D721Med (cell line): ENCODE measurements at places on chromosomes 1 and 21.

DNA sequence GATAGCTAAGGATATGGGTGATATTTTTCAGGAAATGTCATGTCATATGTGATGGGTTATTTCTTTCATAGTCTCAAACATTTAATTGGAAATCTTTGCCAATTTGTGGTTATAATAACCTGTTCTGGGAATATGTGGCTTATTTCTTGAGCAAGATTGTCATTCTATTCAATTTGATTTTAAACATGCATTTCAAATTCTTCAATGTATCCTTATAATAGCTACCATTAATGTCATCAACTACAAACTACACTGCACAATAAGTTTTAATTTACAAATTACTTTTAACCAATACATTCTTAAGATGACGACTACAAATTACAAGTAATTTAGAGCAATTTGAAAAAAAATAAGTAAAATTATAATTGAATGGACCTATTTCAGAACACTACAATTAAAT, 164.9 kb downstream of the BRINP3 start:
- no peak for DNase-seq

DNA sequence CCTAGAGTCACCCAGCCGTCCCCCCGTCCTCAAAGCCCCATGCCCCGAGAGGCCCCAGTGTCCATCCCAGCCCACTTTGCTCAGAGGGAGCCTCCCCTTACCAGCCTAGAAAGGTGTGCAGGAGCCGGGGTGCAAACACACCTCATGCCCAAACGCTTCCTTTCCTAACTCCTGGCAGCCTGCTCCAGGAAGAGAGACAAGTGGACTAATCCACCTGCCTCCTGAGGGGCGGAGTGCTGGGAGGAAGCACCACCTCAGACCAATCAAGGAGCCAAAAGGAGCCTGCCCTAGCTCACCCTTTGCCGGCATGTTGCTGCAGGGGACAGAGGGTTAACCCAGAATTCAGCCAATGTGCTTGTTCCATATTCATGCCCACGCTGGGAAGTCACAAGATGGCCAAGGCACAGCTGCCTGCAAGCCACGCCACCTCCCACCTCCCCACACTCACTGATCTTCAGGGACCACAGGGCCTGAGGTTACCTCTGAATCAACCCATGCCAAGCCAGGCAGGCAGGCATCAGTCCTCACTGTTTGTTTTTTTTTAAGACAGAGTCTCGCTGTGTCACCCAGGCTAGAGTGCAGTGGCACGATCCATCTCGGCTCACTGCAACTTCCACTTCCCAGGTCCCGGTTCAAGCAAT, 27.8 kb downstream of the PLEKHA6 start:
- DNase-seq, result no peak

GRCh38 chr21:15221799-15222386, 157.1 kb upstream of the NRIP1 start:
- no peak for DNase-seq

DNA sequence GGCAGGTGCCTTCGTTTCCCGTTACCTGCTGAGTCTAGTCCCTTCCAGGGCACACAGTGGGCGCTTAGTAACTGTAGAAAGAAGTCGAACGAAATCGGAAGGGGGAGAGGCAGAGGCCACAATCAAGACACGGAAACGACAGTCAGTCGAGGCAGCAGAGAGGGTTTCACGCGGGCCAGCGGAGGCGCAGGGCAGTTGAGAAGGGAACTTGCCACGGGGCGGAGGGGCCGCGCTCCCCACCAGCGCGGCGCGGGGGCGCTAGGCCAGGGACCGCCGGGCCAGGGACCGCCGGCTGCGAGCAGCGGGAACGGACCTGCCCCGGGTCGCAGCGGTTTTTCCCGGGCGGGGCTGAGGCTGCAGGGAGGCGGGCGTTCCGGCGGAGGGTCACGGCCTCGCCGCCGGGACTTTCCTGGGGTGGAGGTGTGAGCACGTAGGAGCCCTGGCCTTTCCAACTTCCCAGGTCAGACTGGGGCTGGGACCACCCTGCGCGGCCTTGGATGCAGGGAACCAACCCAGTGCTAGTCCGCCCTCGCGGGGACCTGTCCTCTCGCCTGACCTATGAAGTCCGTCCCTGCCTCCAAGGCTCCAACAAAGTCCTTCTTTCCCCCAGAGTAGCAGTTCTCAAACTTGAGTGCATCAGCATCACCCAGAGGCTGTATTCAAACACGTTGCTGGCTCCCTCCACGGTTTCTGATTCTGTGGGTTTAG, 150.1 kb upstream of the FGGY start:
- DNase-seq, result no peak

GRCh38 chr1:21550866-21551475, 41.7 kb downstream of the ALPL start:
- no peak for DNase-seq

- no peak for DNase-seq
Observed at GRCh38 chr1:206142011-206142410, 24.8 kb upstream of the AVPR1B start.

GRCh38 chr1:89615676-89616598, 17.0 kb upstream of the LRRC8C start:
- no peak for DNase-seq

DNA sequence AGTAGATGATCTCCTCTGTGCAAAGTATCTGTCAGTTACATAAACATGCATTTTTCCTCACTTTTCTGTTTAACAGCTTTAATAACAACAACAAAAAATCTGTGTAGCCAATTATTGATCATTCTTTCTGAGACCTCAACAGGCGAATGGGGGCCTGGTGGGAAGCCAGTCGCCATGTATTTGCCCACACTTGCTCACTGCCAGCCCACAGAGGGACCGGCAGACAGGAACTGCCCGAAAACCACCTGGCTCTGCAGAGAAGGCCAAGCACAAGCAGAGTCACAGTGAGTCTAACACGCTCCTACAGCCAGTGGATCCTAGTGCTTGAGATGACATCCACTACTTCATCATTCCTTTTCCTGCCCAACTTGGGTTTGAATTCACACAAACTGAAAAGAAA, 56.1 kb downstream of the NPHP4 start:
- DNase-seq, result no peak

DNA sequence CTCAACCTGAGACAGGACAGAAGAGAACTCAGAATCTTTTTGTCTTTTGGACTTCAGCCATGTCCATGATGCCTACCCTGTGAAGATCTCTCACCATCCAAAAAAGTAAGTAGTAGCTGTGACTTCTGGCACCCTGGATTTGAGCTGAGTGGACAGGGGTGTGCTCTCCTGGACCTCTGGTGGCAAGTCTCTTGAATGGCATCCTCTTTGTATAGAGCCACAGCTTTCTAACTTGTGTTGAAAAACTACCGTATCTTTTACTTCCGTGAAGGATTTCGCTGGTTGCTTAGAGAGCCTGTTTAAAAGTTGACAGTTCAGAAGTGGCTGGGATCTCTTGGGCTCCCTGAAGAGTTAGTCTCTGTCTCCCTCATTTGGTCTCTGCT, 1.8 kb downstream of the MFN2 start:
- DNase-seq, result no peak

DNA sequence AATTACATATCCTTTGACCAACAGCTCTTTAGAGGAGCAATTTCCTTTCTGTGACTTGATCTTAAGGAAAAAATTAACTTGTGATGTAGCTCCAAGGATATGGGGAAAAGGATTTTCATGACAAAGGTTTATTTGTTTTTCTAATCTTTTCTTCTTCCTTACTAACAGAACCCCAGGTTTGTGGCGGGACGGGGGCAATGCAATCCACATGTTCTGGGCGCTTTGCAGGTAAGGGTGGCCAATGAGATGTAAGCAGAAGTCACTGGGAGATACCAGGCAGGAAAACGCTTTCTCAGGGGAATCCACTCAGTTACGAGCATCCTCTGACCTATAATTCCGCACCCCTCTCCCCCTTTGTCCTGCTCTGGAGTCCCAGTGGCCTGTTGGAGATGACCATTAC, 122.0 kb downstream of the MRPS6 start:
- no peak for DNase-seq

GRCh38 chr1:210883821-210884220, 250.1 kb downstream of the KCNH1 start:
- DNase-seq, result no peak

GRCh38 chr21:41957991-41958766, 4.4 kb upstream of the C2CD2 start:
- no peak for DNase-seq

DNA sequence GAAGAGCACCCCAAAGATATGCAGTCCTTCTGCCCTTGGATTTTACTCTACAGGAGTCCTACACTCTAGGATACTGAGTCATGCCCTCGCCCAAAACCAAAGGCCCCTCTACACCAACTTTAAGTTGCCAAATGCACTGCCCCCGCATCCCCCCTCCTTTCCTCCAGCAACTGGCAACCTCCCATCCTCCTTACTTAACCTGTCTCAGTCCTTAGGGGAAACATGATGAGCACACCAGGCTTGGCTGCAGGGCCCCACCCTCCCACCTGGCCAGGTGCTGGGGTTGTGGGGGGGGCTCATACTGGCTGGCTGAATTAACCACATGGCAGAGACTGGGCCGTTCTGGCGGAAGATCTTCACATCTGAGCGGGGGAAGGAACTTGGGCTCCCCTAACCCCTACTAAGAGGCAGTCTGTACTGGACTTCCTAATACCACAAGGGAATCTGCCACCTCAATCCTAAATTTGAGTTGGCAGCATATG, 1.2 kb downstream of the HDGF start:
- DNase-seq, result peak; percentile 5

DNA sequence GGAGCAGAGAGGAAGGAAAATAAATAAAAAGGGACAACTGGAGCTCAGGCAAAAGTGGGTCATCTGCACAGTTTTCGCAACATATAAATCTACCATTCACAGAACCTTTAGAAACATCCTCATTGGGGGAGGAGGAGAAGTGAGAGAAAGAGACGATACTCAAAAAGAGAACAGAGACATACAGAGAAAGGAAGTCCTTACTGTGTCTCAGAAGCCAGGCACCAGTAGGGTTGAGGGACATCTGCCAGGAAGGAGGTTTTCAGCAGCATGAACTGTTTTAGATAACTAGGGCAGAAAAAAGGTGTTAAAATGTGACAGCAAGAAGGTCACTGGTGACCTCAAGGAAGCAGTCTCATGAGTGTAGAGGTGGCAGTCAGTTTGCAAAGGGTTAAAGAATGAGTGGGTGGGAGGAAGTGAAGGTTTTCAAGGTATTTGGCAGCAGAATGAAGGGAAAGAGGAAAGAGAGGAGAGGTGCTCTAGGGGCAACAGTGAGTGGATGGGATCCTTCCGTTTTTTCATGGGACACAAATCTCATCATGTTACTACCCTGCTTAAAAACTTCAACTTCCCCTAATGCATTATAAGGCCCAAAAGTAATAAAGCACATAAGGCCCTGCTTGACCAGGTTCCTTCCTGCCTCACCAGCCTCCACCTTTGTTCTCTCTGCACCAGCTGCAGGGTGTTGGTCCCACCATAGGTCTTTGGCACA, 9.5 kb downstream of the JAK1 start:
- DNase-seq, result no peak

DNA sequence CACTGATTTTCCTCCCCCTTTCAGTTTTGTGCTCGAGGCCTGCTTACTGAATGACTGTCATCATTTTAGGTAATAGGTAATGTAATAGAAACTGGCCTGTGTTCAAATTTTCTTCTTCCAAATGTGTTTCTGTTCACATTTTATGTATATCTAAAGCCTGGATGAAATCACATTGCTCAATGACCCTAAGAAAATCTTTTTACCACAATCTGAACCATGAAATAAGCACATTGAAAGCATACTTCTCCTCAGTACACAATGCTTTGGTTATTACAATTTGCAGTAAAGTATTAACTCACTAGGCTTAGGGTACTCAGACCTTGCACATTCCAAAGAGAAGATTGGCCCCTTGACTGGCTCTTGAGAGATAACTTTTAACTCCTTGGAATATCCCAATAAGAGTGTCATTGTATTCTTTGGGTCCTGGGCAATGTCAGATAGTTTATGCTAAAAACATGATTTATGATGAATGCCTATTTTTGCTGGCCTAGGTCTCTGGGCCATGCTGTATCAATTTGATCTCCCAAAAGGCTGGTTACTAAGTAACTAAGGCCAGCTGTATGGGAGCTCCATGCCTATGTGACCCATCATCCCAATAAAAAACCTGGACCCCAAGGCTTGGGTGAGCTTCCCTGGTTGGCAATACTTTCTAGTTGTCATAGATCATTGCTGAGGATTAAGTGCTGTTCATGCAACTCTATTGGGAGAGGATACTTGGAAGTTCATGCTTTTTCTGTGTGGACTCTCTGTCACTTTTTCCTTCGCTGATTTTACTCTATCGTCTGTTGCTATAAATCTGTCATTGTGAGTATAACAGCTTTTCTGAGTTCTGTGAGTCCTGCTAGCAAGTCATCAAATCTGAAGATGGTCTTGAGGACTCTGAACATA, 293.9 kb downstream of the GRIK1 start:
- DNase-seq, result no peak

DNA sequence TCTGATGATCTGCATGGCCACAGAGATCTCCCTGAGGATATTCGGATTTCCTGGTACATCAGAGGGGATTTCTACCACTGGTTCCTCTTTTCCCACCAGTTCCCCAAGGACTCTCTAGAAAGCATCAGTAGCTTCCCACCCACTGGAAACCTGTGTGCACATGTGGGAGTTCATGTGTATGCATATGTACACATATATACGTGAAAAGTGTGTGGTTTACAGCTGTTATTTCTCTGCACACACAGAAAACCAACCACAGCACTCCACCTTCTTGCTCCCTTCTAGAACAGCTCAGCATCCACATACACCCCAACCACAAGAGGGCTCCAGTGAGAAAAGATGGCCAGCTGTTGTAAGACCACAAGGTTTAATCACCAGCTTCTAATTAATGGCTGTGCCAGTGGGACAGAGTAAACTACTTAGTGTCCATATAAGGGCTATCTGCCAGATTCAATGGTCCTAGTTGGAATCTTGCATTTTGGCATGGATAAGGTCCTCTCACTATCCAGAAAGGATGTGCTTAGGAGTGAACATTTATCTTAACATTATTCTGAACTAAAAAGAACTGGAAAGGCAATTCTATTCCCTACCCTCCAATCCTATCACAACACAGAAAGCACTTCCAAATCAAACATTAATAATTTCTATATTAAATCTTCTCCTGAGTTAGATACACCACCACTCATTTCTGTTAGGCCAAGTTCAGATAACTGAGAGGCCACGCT, 24.1 kb downstream of the GPR3 start:
- no peak for DNase-seq

GRCh38 chr21:39016740-39017315, 166.4 kb downstream of the PSMG1 start:
- DNase-seq, result no peak

DNA sequence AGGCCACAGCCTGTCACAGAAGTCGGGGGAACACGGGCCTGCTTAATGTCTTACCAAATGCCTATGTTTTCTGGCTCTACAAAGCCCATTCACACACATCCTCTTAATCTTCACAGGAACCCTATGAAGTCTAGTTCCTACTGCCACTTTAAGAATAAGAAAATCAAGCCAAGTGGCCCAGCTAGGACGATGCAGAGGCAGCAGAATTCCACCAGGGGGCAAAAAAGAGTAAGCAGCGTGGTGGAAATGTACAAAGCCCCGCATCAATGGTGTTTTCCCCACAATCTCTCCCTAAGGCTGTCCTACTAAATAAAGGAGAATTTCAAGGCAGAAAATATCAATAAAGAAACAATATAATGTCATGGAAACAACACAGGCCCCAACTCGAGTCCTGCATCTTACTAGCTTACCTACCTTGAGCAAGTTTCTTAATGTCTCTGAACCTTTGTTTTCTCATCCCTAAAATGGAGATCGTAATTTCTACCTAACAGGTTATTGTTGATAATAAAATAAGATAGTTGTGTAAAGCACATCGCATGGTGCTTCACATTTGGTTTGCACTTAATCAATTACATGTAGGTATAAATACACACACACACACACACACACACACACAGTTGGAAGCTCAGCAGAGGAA, 21.4 kb downstream of the SEC16B start:
- DNase-seq, result no peak
